ENCODE measurements at places on chromosomes 16 and 17.
A peak's percentile ranks its signal among the peaks of the same experiment; 100 is the strongest.

- peak; percentile 54 for DNase-seq
These were observed 971 bp downstream of the MINK1 start for GRCh38 chr17:4833941-4834680.

DNA sequence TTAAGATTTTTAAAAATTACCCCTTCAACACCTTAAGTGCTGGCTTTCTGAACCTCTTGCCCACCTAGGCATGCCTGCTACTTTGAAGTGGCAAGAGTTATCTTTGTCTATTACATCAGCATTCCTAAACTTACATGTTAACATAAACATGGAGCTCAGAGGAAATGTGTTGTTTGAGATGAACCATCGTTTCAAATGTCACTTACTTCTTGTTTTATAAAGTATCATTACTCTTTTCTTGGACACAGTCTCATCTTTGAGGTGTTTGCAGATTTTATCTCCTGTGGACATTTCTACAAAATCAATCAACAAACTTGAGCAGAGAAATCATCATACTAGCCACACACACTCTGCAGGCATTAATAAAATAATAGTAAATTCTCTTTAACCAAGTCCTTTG is 184.9 kb downstream of the WWOX start:
- no peak for DNase-seq

GRCh38 chr16:13351181-13351580 is 449.8 kb downstream of the SHISA9 start:
- no peak for DNase-seq

DNA sequence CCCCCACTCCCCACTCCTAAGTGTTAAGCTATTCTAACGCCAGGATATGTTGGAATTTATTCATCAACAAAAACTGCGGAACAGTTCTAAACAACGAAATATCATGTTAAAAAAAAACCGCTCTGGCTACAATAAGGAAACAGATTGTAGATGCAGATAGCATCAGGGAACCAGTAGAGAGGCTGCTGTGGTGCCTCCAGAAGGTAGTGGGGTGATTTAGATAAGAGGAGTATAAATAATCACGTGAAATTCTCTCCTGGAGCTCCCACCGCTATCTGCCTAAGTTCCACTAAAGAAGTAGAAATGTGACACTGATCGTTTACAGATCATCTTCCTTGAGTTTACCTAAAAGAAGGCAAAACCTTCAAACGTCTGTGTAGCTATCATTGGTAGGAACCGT is 8.0 kb downstream of the AHSP start:
- no peak for DNase-seq

DNA sequence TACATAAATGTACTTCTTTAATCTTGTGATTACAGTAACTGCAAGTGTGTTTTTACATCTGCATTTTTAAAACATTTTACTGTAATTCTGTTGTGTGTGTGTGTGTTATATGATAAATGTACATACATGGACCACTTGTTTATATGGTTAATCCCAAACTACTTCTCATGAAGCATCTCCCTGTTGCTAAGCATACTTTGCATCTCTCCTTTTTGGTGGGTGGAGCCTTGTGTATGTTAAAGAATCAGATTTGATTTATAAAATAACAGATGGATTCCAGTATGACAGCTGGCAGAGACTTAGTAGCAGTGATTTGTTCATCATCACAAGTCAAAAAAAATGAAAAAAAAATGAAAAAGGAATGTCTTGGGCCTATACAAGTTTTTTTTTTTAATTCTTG is 56.0 kb upstream of the RHBDL3 start:
- no peak for DNase-seq

GRCh38 chr17:76734080-76734840 is 2.9 kb downstream of the SRSF2 start:
- no peak for DNase-seq

- DNase-seq, result no peak
These were observed 290.0 kb upstream of the SOX9 start for GRCh38 chr17:71830866-71831265.

- DNase-seq, result no peak
These were observed 191.0 kb downstream of the SPECC1 start for GRCh38 chr17:20200016-20200795.

DNA sequence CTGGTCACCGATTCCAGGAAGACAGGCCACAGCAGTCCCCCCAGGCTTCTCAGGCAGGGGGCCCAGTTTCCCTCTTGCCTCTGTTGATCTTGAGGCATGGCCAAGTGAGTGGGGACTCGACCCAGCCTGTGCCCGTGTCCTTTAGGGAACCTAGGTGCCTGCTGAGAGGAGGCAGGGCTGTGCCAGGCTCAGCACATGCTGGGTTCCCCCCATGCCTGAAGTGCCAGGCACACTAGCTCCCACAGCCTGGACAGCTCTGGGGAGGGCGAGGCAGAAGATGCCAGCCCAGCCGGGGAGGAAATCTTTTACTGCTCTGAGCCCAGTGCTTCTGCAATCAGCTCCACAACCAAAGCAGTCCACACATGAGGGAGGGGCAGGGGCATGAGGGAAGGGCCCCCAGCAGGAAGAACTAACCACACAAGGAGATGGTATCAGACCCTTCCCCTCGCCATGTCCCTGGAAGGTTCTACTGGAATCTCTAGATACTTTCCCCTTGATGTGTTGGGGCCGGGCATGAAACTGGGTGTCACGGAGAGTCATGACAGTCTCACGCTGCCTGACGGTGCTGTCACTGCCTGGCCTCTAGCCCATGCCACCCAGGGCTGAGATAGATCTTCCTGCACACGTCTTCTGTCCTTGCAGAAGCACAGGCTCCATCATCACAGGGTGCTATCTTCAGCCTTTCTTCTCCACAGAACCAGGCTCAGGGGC is 25.5 kb downstream of the MYO18A start:
- no peak for DNase-seq

- DNase-seq, result no peak
These were observed 115.8 kb upstream of the CRHR1 start for GRCh38 chr17:45668316-45668715.

DNA sequence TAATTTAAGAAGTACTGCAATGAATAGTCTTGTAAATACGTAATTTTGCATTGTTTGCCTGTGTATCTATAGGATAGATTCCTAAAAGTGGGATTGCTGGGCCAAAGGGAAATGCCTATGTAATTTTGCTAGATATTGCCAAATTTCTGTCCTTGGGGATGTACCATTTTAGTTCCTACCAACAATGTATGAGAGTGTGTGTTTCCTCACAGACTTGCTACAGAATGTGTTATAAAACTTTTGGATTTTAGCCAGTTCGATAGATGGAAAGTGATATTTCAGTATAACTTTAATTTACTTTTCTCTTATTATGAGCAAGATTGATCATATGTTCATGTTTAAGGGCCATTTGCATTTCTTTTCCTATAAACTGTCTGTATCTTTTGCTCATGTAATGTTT is 8.3 kb downstream of the TANGO6 start:
- DNase-seq, result no peak

DNA sequence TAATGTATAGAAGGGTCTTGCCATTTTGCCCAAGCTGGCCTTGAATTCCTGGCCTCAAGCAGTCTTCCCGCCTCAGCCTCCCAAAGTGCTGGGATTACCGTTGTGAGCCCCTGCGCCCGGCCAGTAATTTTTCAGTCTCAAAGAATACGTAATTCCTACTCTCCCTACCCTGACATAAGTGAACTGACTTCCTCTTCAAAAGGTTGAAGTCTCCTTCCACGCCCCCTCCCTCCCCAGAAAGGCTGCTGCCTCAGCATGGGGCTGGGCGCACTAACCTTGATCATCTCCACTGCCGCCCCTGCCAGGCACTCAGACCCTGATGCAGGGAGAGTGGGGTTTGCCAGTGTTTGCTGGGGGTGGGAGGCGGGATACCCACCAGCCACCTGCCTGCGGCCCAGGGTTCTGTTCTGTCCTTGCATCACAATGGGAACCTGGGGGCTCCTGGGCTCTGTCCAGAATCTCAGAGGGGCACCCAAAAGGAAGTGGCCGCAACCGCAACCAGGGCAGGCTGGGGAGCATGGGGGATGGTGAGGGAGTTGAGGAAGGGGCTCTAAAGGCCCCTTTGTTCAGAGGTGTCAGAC is 27.5 kb downstream of the KIFC3 start:
- no peak for DNase-seq

GRCh38 chr17:27575096-27575911 is 55.7 kb upstream of the LGALS9 start:
- DNase-seq, result no peak

DNA sequence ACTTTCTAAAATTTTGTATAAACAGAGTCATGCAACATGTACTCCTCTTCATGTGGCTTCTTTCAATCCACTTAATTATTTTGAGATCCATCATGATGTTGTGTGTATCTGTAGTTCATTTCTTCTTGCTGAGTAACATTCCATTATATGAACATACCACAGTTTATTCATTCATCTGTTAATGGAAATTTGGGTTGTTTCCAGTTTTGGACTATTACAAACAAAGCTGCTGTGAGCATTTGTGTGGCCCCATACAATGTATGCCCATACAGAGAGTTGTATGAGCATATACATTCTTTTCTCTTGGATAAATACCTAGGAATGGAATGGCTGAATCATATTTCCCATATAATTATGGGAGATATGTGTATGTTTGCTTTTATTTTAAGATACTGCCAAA is 85.6 kb downstream of the CLEC16A start:
- DNase-seq, result no peak

DNA sequence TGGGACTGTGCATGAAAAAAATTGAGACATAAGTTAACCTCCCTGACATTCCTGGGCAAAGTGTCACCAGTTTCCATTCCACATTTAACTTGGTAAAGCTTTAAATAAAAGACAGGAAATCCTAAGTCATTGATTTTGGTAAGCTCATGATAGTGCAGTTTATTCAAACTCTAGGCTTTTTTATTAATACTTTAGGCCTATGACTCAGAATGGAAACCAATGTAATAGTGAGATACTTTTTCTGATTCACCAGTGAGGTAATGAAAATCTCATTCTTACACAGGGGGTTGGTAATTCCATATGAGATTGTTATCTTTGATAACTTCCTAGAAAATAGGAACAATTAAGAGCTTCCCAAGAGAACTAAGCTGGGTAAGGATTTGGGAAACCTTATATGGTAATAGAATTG is 91.1 kb downstream of the NLK start:
- DNase-seq, result no peak

GRCh38 chr17:31433091-31433790 is 41.8 kb downstream of the RAB11FIP4 start:
- no peak for DNase-seq

DNA sequence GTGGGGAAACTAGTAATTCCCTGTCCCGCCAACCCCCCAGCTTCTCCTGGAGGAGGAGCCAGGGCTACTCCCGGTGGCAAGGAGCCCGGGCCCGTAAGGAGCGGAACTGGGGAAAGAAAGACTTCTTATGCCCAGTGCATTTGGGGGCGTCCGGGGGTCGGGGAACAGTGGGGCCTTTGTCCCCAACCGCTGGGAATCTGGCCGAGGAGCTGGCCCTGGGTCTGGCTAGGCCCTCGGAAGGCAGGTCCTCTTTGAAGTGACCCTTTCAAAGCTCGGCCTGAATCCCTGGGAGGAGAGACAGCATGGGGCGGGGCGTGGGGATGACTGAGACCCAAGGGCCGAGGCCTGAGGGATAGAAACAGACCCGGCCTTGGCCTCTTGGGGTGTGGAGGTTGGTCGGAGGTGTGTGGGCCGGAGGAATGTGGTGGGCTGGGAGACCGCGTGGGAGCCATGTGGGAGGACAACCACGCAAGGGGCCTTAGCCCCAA is 6.0 kb downstream of the ARHGAP23 start:
- DNase-seq, result no peak

- DNase-seq, result no peak
These were observed 44.3 kb downstream of the ABCA8 start for GRCh38 chr17:68910789-68911431.

DNA sequence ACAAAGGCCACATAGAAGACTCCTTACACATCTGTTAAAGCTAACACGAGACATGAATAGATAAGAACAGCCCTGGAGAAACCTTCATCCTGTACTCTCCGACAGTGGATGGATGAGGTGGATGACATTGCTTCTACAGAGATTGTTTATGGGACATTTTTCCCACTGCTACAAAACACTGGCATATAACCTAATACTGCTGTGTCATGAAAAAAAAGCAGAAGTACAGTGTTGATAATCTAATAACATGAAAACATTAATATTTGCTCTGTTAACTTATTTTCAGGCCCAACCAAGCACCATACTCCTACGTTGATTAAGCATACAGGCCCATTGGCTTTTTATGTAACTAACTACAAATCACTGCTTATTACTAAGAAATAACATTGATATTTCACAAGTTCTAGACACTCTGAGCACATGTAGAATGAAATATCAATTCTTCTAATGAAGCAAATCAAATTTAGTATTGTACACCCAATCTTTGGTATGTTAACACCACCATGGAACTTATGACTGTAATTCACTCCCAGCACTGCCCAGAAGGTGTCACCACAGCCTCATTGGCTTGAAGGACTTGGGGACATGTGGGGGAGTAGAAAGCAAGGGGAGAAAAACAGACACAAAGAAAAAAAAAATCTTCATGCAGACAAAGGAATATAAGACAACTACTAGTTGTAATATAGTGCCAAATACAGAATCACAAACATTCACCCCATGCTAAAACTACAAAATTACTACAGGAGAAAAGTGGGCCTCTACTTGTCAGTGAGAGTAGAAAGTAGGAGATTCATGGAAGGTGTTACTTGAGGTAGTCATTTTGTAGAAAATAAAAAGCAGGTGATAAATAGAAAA is 330.0 kb upstream of the PMFBP1 start:
- DNase-seq, result peak; percentile 77

GRCh38 chr16:79186196-79186595 is 414.3 kb downstream of the MAF start:
- DNase-seq, result no peak

- no peak for DNase-seq
These were observed 41.6 kb downstream of the PPL start for GRCh38 chr16:4895366-4895765.

DNA sequence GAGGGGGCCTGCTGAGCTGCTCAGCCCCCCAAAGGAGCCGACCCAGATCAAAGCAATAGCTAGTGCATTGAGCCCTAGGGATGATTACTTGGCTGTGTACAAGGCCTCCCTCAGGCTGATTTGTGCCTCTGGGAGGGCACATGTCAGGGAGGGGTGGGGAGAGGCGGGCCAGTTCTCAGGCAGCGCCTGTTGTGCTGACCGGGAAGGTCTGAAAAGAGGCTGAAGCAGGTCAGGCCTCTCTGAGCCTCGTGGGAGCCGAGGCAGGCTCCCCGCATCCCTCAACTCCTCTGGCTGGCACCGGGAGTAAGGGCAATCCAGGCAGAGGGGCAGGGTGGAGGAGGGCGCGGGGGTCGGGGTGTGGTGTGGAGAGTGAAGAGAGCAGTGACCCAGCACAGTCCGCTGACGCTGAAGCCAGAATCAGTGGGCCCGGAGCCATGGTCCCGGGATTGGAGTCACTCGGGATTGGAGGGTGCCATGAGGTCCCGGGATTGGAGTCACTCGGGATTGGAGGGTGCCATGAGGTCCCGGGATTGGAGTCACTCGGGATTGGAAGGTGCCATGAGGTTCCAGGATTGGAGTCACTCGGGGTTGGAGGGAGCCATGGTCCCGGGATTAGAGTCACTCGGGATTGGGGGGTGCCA is 3.0 kb downstream of the DCXR start:
- DNase-seq, result no peak

- DNase-seq, result no peak
These were observed 27.0 kb upstream of the RGS9 start for GRCh38 chr17:65109990-65110680.

Measured in left hindlimb (tissue), 1 donor.